ENCODE measurements at places on chromosomes 1 and 21.

- no peak for DNase-seq
Observed at GRCh38 chr1:226821719-226822085, 48.7 kb upstream of the PSEN2 start.

GRCh38 chr1:30756545-30757351, 826 bp downstream of the LAPTM5 start:
- DNase-seq = peak; percentile 93

GRCh38 chr1:36222481-36223380, 1.5 kb upstream of the THRAP3 start:
- no peak for DNase-seq

GRCh38 chr1:64231153-64231552, 27.7 kb downstream of the UBE2U start:
- DNase-seq = peak; percentile 30

DNA sequence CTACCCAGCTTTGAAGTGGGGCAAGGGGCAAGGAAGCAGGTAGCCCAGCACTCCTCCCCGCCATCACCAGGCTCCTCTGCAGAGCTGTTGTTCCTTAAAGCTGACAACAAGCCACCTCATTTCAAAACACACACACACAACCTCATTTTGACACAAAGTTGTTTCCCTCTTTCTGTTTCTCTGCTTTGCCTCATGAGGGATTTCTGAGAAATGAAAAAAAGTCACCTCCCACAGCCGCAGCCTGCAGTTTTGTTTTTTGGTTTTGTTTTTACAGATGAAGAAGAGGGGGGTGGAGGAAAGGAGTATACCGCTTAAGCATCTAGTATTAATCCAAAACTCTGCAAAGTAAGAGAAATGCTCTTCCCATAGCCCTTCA, 12.1 kb downstream of the MCL1 start:
- DNase-seq = no peak

GRCh38 chr21:25456672-25457071, 150.6 kb downstream of the MRPL39 start:
- peak; percentile 68 for DNase-seq

GRCh38 chr1:41888756-41889155, 30.0 kb downstream of the HIVEP3 start:
- no peak for DNase-seq

- peak; percentile 72 for DNase-seq
Observed at GRCh38 chr1:225881959-225882693, at the start of gene TMEM63A. TMEM63A (minus strand) TSS chr1:225882380; CDS start chr1:225877580, 4,800 bp downstream.

DNA sequence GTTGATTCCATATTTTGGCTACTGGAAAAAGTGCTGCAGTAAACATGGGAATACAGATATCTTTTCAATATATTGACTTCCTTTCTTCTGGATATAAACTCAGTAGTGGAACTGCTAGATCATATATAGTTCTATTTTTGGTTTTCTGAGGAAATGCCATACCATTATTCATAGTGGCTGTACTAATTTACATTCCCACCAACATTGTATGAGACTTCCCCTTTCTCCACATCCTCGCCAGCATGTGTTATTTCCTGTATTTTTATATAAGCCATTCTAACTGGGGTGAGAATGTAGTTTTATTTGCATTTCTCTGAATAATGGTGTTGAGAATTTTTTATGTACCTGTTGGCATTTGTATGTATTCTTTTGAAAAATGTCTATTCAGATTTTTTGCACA, 385.2 kb downstream of the NUF2 start:
- no peak for DNase-seq

DNA sequence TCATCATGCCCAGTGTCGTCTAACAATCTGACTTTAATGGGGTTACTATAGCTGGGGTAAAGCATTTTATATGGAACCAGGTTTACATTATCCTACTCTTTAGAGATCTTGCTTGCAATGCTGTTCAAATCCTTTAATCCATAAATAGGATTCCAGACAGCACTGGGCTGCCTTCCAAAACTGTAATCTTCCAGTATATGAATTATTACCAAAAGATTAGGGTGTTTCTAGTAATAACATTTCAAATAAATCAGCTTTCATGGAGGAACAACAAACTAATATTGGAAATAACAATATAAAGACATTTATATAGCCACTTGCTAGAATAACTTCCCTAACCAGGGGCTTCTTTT, 88.6 kb upstream of the PLXNA2 start:
- DNase-seq = no peak

GRCh38 chr1:226731257-226731893, 7.7 kb downstream of the ITPKB start:
- no peak for DNase-seq

DNA sequence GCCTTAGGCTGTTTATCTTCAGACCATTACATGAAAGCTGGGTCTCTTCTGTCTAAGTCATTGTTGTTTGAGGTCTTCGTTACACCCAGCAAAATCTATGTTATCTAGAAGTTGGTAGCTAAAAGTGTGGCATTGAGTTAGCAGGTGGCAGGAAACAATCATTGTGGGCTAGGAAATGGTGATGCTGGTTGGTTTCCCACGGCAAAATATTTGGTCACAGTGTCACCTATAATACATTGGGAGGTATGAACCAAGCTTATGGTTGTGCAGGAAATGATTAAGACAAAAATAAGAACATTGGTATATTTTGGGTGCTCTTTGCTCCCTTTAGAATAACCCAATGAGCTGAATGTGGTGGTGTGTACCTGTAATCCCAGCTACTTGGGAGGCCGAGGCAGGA, 169.7 kb downstream of the TRIM33 start:
- DNase-seq = no peak
